ENCODE measurements at places on chromosomes 16 and 17.

GRCh38 chr16:82027629-82028064, 7.4 kb upstream of the HSD17B2 start:
- no peak for DNase-seq

- DNase-seq, result no peak
Measured at GRCh38 chr17:9339958-9340357, 235.7 kb downstream of the STX8 start.

DNA sequence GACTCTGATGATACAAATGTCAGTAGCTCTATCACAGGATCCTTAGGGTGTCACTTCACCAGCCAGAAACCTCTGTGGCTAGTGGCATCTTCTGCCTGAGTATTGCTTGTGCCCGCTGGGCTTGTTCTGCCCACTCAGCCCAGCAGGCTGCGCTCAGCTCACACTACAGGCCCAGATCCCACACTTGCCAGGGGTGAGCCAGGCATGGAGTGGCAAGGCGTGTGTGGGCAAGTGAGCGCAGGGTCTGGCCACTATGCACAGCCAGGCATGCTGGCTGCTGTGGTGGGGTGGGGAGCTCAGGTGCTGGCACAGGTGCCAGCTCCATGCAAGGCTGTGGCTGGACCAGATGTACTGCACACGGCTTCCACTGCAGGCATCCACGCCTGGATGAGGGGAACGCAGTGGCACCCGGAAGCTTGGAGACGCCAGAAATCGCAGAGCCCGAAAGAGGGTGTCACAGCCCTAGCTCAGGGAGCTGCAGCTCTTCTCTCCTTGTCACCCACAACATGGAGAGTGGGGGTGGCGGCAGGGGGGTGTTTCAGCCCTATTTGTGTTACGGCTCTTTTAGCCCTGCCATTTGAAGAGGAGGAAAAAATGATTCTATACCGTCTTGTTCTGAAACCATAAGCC, 10.2 kb downstream of the CFAP97D1 start:
- no peak for DNase-seq

- no peak for DNase-seq
Measured at GRCh38 chr17:63431939-63432804, 13.9 kb downstream of the CYB561 start.

DNA sequence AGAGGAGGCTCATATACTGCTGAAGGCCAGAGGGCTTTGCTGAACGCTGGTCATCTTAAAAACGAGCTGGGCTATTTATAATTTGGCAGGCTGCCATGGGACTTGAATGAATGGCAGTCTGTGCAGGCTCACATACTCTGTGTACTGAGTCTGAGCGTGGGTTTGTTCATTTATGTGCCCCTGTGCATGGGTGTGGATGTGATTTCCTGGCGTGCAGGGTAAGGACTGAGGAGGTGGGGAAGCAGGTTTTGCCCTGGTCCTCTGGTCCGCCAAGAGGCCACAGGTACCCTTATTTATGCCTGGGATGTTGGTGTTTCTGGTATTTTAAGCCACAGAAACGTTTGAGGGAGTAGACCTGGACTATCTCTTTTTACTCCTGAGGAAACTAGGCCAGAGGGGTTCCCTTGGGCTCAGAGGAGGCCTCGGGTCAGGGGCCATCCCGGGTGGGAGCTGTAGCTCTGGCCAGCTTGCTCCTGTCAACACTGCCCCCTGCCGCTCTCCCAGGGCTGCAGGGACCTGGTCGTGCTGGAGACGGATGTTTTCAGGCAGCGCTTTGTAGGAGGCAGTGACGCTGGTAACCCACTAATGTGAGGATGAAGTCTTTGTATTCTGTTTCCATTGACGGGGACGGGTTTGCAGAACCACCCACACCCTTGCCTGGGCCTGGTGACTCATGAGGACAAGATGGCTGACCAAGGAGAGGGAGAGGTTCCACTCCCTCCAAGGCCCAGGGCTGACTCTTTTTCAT, 184.4 kb downstream of the MSI2 start:
- no peak for DNase-seq

DNA sequence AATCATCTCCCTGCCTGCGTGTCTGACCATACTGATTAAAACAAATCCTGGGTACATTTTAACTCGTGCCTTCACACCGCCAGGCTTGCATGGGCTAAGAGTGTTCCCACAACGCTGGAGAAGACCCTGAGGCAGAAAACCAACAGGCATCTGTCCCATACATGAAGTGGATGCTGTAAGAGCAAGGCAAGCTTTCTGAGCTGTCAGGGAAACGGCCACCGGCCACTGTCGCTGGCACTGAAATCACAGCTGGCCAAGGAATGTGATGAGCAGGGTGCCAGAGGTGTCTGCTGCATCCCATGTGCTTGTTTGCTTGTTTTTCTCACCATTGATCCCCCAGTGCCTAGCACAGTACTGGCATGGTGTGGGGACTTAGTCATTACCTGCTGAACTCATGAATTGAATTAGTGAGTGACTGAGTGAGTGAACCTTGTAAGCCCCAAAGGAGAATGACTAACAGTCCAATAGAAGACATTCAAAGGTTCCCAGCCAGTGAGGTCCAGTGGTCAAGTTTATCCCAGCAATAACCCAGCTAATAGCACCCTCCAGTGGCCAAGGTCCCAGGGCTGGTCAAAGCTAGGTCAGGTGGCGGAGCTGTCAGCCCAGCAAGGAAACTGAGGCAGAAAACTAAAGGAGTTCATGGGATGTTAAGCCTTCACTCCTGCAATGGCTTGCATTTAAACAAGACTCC, 92.7 kb upstream of the CDH5 start:
- DNase-seq, result no peak

GRCh38 chr16:71218306-71218963, 12.1 kb downstream of the HYDIN start:
- no peak for DNase-seq

DNA sequence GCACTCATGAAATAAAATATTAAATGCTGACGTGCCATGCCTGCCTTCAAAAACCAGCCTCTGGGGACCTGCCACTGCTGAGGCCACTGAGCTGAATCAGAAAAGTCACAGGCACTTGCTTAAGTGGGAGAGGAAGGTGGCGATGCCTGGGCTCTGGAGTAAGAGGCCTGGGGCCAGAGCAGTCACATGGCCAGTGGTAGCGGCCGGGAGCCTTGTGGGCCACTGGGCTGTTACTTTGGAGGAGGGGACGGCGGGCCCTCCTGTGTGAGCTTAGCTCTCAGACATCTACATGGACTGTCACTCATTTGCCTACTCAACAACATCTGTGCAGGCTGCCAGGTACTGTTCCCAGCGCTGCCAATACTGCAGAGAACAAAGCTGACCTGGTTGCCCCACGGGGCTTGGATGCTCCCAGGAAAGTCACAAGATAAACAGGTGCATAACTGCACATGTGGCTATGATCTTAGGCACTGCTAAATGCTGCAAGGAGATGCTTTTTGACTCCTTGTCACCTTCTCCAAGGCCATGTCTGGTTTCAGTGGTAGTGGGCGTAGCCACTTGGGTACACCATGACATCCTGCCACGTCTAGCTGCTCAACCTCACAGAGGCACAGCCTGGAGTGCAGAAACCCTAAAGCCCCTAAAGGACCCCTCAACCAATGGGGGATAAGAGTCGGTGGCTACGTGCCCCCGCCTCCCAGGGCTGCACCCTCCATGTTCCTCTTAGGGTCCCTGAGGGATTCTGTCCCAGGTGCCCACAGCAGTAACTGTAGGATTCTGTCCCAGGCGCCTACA, 11.6 kb downstream of the COTL1 start:
- no peak for DNase-seq

DNA sequence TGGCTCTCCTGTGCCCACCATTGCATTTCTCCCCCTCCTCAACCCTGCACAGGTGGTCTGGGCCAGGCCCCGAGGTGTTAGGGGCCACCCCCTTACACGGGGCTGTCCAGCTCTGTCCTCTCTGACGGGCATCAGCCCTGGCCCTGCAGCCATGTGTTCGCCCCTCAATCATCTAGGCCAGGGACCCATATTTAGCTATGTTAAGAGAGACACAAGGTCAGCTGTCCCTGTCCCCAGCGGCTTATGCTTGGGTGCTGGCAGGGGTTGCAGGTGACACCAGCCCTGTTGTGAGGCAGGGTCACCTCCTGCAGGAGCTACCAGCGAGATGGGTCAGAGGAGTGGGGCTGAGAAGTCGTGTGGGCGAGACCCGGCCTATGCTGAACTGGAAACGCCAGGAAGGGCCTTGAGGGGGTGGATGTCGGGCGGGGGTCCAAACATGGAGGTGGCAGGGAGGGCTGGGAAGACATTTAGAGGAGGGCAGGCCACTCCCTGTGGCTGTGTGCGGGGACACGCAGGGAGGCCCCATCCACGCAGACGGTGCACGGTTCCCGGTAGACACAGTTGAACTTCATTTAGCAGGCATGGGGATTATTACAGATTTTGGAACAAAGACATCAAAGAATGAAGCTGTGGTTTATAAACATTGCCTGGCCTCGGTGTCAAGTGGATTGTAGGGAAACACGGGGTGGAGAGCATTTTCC, 133.2 kb upstream of the CHMP6 start:
- no peak for DNase-seq

DNA sequence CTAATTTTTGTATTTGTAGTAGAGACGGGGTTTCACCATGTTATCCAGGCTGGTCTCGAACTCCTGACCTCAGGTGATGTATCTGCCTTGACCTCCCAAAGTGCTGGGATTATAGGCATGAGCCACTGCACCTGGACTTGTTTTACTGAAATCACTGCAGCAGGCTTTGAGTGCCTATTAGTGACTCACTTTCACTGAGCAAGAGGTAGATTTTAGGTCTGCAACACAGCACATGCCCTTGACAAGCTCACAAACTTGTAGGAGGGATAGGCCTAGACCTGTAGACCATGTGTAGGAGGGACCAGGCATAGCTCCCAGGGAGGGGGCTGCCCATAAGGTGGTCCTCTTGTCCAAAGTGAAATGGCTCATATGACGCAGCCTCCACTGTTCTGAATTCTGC, 27.0 kb upstream of the RPTOR start:
- no peak for DNase-seq

GRCh38 chr16:67447508-67448076, 16.7 kb downstream of the HSD11B2 start:
- DNase-seq, result no peak

DNA sequence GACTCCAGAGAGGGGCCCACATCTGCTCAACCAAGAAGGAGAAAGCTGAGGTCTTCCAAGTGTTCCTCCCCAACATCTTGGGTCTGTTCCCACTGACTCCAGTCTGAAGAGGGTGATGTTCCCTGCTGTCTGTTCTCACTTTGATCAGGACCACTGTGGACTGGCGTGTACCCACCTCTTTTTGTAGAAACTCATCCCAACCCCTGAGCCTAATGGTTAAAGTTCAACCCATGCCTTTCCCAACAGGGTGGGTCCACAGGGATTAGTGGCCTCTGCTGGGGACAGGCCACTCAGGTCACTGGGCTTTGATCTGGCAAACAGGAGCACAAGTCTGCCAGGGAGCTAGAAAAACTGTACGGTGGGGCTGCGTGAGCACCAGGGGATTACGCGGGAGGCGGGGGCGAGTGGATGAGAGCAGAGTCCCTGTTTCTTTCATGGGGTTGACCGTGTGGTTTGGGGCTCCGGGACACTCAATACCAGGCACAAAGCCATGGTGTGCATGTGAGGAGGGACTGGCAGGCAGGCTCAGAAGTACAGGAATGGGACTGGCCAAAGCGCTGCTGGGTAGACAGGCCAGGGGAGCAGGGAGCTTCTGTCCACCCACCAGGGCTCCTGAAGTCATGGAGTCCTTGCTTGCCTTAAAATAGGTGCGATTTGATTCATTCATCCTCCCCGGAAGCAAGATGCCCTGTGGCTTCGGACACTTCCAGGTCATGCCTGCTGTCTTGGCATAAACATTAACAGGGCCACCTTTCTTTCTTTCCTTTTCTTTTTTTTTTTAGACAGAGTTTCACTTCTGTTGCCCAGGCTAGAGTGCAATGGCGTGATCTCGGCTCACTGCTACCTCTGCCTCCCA, at the start of gene CA5A:
CA5A (minus strand) TSS at position 155 of the 856 bp plus-strand sequence; CDS start at position 76, 79 bp downstream.
- DNase-seq, result no peak

DNA sequence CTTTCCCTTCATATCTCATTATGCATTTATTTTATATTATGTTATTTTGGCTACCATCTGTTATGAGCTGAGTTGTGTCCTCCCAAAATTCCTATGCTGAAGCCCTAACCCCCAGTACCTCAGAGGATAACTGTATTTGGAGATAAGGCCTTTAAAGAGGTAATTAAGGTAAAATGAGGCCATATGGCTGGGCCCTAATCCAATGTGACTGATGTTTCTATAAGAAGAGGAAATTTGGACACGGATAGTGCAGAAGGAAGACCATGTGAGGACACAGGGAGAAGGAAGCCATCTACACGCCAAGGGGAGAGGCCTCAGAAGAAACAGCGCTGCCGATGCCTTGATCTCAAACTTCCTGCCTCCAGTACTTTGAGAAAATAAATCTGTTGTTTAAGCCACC, 557.7 kb upstream of the CDH5 start:
- no peak for DNase-seq

DNA sequence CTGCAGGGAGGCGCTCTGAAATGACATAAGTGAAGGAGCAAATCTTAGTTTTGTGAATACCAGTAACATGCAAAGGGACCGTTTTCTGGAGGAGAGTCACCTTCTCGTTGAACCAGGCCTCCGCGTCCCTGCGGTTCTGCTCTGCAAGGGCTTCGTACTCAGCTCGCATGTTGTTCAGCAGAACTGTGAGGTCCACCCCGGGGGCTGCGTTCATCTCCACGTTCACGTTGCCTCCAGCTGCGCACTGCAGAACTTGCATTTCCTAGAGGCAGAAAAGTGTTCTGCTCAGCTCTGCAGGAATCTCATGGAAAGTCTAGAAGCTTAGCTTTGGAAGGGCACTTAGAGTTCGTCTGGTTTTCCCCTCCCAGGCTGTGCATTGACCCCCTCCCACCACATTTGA, 4.1 kb downstream of the KRT25 start:
- DNase-seq, result no peak

DNA sequence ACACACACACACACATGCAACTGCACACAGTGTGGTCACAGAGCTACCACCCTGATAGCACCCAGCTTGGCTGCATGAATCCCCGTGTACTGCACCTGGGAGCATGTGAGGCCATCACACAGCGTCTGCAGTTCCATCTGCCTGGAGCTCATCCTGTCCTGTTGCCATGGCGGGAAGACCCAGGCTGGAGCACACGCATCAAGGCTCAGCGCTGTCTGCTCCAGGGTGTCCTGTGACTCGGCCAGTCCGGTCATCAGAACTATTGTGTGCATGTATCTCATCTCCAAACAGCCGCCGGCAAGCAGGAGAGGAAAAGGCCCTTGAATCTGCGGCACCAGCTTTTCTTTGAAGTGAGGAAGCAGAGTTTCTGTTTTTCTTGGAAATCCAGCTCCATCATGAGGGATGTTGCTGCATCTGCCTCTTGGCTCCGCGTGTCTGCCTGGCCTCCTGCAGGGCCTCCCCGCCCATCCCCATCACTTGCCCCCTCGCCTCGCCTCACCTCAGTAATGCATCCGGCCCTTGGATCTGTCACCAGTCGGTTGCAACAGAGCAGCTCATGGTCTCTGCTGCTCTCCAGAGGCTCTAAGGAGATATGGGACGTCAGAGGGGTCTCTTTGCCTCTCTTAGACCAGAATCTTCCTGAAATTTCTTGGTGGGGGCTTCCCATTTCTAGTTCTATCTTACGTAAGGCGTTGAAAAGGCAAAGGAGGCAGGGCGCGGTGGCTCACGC, 23.7 kb downstream of the CACNG4 start:
- no peak for DNase-seq

- no peak for DNase-seq
Measured at GRCh38 chr17:41891135-41892020, 26.2 kb upstream of the KLHL11 start.

- DNase-seq, result no peak
Measured at GRCh38 chr17:76673729-76674128, 30.2 kb upstream of the ST6GALNAC1 start.

- no peak for DNase-seq
Measured at GRCh38 chr16:65837464-65837863, 529.0 kb upstream of the CDH5 start.

- DNase-seq, result no peak
Measured at GRCh38 chr16:87263418-87264052, 53.7 kb downstream of the C16orf95 start.

All from NCI-H2081 treated with DMSO at 0.1 percent for 48 hours (cell line).